ENCODE measurements at places on chromosomes 5 and 9. TPM values are rescaled to one million over a fixed set of nuclear protein-coding genes. Genes with fewer than 3 reads are reported as not detected.

DNA sequence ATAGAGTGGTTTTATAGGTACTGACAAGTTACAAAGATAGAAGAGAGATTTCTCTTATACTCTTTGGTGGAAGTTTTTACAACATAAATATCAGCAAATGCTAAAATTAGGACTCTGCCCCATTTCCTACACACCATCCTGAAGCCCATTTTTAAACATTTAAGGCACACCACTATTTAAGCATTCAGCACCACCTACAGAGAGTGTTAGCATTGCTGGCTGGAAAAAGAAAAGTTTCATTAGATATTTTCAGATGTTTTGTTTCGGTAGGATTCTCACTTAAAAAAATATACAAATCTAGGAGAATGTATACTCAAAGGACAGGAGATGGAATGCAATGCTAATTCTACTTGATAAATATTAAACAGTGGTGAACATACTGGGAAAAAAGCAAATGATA lies 192.9 kb upstream of the HAPLN1 start:
- no peak for DNase-seq

- peak; percentile 29 for DNase-seq
Observed at GRCh38 chr9:127629468-127630081, 17.5 kb downstream of the STXBP1 start.

LIFR gene
- 61.1 TPM for total RNA-seq

CYLC2 gene
- not detected for total RNA-seq

PSMD5 gene
- total RNA-seq, result 14.0 TPM

DENND1A gene
- total RNA-seq, result 12.9 TPM
